ENCODE measurements at places on chromosomes 1 and 21. TPM values are rescaled to one million over a fixed set of nuclear protein-coding genes. Genes with fewer than 3 reads are reported as not detected.

The TTC24 gene
- total RNA-seq, result not detected

The MRPL39 gene
- 23.8 TPM for total RNA-seq

The DBT gene
- 16.1 TPM for total RNA-seq

The VHLL gene
- not detected for total RNA-seq

The PTPN22 gene
- total RNA-seq, result 0.11 TPM

The IL19 gene
- not detected for total RNA-seq

The ACTA1 gene
- total RNA-seq, result 3.6 TPM

The C8A gene
- not detected for total RNA-seq

The PALMD gene
- total RNA-seq, result 0.32 TPM

The GBP6 gene
- 0.13 TPM for total RNA-seq

The MSH4 gene
- 0.29 TPM for total RNA-seq

The S100A9 gene
- total RNA-seq, result 3.5 TPM

The IL6R gene
- 0.97 TPM for total RNA-seq

The LIPI gene
- not detected for total RNA-seq

The ZNF648 gene
- total RNA-seq, result 0.23 TPM

The KRTAP11-1 gene
- not detected for total RNA-seq

The ALG6 gene
- 20.0 TPM for total RNA-seq

The PLA2G5 gene
- total RNA-seq, result not detected

The LCA5L gene
- 0.86 TPM for total RNA-seq

The CRYAA gene
- not detected for total RNA-seq

The PRELP gene
- 3.2 TPM for total RNA-seq

The LENEP gene
- 1.3 TPM for total RNA-seq

The SPATA46 gene
- total RNA-seq, result not detected

The C1orf232 gene
- total RNA-seq, result not detected

The CD2 gene
- total RNA-seq, result not detected

The NAV1 gene
- total RNA-seq, result 88.8 TPM

The MPL gene
- 0.50 TPM for total RNA-seq

The RNU1-2 gene
- 3,937 TPM for total RNA-seq

The PODN gene
- total RNA-seq, result 4.6 TPM

The AMY1C gene
- not detected for total RNA-seq

The PLA2G2C gene
- total RNA-seq, result 0.50 TPM

The LCE1B gene
- not detected for total RNA-seq

The MAP3K21 gene
- 6.4 TPM for total RNA-seq
